Transverse colon (tissue), 4 donors: ENCODE measurements at places on chromosomes 4 and X. TPM values are rescaled to one million over a fixed set of nuclear protein-coding genes. Genes with fewer than 3 reads are reported as not detected.

MAGED4 gene
- 1.1 TPM for total RNA-seq

NDP gene
- 0.27 TPM for total RNA-seq

NIPAL1 gene
- total RNA-seq: 47.7 TPM

NUDT10 gene
- total RNA-seq: not detected

RNF150 gene
- 7.9 TPM for total RNA-seq

CLDN34 gene
- 0.82 TPM for total RNA-seq

PABPC1L2A gene
- not detected for total RNA-seq

NSUN7 gene
- 37.0 TPM for total RNA-seq

ZNF185 gene
- total RNA-seq: 0.40 TPM

CYBB gene
- 3.8 TPM for total RNA-seq

UGT2B7 gene
- total RNA-seq: 2.4 TPM

CXCL10 gene
- total RNA-seq: not detected

ALG13 gene
- total RNA-seq: 64.7 TPM

CXCL5 gene
- 0.64 TPM for total RNA-seq

MAGEC3 gene
- not detected for total RNA-seq

STPG2 gene
- total RNA-seq: 1.2 TPM

TNMD gene
- not detected for total RNA-seq

- no peak for DNase-seq
Observed at GRCh38 chr4:182537031-182537795, 294.0 kb downstream of the TENM3 start.

GRCh38 chr4:74934016-74934831, 1.3 kb downstream of the PARM1 start:
- peak; percentile 54 for DNase-seq

DNA sequence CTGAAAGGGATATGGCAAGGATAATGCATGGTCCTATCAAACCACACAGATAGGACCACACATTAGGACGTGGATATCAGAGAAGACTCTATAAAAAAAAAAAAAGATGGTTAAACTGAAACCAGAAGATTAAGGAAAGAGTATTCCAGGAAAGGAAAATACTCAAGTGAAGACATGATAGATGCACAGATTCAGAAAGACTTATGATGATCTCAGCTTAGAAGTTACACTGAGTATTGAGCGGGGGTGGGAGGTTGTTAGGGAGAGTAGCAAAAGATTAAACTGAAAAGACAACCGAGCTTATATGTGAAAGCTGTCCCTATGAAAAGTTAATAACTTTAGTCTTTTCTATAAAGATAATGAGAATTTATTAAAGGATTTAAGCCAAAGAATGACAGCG, 211.0 kb upstream of the EMCN start:
- no peak for DNase-seq

GRCh38 chr4:7798178-7798995, 141.3 kb downstream of the AFAP1 start:
- no peak for DNase-seq

- no peak for DNase-seq
Observed at GRCh38 chrX:144334577-144334976, 450.7 kb downstream of the UBE2NL start.

- DNase-seq: no peak
Observed at GRCh38 chr4:16834814-16835213, 63.6 kb downstream of the LDB2 start.

GRCh38 chr4:107845681-107846080, 20.9 kb downstream of the SGMS2 start:
- DNase-seq: no peak

DNA sequence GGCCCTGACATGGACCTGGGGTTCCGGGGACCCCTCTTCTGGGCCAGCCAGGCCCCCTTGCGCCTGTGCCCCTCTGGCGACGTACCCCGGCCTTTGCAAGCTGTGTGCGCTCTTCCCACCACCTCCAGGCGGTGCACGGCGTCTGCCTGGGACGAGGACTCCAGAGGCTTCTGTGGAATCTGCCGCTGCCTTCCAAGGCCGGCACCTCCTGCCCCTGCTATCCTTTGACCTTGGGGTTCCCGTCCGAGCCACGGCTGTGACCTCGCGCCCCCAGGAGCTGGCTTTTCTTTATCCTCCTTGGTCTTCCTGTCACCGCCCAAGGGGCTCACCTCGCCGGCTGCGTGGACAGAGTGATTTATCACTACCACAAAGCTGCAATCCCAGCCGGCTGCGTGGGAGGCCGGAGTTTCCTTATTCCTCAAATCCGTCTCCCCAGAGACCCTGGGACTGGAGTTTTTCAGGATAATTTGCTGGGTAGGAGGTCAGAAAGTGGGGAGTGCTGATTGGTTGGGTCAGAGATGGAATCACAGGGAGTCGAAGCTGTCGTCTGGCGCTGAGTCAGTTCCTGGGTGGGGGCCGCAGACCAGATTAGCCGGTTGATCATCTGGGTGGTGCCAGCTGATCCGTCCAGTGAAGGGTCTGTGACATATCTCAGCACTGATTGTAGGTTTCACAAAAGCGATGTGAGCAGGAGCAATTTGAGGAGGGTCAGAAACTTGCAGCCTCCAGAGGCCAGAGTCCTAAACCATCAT, 19.8 kb upstream of the PLCXD1 start:
- no peak for DNase-seq

DNA sequence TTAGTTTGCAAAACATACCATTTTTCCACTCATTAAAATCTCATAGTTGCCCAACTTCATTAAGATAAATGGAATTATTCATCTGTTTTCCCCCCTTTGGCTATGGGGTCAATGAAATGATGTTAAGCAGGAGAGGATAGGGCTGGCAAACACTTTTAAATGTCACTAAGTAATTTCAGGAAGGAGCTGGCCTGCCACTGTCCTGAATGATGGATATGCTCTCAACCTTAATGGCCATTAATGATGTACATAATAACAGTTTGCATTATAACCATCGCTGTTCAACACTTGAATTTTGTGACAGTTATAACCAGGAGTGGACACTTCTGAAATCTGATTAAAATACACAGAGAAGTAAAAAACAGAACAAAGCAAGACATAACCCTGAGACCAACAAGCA, 77.2 kb downstream of the C4orf51 start:
- DNase-seq: no peak

DNA sequence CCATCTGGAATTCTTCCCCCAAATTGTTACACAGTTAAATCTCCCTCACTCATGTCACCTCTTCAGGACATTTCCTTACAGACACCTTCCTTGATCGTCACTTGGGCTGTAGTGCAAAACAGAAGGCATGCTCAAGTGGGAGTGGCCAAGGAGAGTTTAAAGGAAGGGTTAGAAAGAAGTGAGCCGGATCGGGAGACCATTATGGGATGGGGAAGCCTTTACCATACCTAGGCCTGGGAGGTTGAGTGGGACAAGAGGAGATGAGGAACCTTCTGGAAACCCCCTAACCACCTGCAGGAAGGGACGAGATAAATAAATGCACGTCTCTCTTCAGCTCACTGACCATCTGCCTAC, 102.7 kb downstream of the UCHL1 start:
- DNase-seq: no peak

- DNase-seq: no peak
Observed at GRCh38 chrX:137654481-137654880, 88.6 kb downstream of the ZIC3 start.

DNA sequence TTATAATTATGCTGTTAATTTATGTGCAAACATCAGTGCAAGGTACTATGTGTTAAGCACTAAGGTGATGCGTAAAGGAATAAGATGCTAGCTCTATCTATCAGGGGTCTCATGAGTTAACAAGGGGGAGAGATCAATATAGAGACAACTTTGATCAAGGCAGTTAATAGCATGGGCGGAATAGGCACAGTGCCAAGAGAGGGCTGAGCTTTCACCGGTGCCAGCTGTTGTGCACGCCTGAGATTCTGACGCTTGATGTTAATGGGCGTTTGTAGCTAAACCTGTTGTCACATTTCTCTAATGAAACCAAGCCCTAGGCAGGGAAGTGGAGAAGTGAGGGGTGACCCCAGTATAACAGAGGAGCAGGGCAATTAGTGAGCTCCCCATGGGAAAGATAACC, 86.0 kb upstream of the NMU start:
- DNase-seq: no peak

DNA sequence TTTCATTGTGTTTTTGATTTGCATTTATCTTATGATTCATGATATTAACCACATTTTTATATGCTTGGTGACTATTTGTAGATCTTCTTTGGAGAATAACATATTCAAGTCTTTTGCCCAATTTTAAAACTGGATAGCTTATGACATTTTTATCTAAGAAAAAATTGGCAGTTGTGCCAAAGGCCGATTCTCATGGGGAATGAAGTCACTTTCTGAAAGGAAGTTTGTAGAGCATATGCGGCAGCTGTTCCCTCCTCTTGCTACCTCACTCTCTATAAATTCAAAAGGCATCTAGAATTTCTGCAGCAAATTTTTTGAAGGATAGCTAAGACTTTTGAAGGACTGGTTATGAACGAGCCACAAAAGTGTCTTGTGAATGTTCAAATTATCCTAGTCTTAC, 2353.5 kb downstream of the ARAP2 start:
- no peak for DNase-seq

- DNase-seq: no peak
Observed at GRCh38 chr4:151716324-151716723, 44.5 kb downstream of the GATB start.

- no peak for DNase-seq
Observed at GRCh38 chr4:26719954-26720552, 136.2 kb downstream of the TBC1D19 start.

GRCh38 chr4:168866635-168867034, 143.4 kb downstream of the CBR4 start:
- no peak for DNase-seq

GRCh38 chr4:78543424-78544125, 8.0 kb upstream of the ANXA3 start:
- DNase-seq: no peak

DNA sequence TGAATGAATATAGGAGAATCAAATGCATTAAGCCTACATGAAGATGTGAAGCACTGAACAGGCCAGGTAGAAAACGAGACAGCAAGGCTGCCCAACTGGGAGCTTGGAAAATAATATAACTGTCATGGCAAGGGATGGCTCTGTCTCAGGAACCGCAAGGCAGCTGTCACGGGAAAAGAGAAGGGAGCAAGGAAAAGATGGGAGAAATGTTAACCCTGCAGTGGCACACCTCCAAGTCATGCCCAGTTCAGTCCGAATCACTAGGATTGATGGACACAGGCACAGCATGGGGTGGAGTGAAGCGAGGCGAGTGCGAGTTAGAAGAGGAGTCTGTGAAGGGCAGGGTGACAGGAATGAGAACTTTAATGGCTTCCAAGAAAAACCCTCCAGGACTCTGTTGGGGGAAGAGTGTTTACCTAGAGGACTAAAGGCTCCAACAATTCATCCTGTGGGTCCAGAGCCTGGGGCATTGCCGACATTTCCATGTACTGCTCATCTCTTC, 144.1 kb upstream of the ETNPPL start:
- no peak for DNase-seq

GRCh38 chrX:7580127-7580526, 262.8 kb upstream of the VCX start:
- DNase-seq: no peak

DNA sequence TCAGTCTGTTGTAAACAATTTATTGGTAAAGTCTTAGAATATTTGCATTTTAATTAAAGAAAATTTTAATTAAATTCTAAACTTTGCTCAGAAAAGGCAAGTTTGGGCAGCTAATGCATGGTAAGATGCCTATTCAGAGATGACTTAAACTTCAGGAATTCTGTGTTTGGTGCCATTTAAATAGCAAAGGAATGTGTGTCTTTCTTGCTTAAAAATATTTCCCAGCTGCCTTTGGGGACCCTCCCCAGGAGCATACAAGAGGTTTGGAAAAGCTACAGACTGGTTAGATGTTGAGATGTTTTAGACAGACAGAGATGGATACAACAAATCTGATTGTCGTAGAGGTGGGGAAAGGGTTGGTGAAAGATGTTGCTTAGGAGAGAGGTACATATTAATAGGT, 36.5 kb downstream of the AFF2 start:
- no peak for DNase-seq

DNA sequence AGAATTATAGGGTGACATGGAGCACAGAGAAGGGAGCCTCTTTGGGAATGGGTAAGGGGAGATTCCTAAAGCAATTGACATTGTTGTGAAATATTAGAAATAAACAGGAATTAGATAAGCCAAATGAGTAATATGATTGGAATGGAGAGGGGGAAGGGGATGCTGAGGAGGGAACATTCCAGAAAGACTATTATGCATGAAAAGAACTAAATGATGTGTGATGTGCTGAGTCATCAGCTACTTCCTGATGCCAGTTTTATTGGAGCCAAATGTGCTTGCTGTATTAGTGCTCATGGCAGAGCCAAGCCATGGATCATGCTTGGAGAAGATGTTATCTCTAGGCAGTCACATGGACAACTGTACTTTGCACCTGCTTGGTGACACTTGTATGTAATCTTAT, 189.0 kb upstream of the HCCS start:
- DNase-seq: no peak

GRCh38 chr4:150061086-150061776, 17.0 kb upstream of the DCLK2 start:
- DNase-seq: no peak

GRCh38 chr4:23921447-23921845, 31.6 kb upstream of the PPARGC1A start:
- DNase-seq: no peak

GRCh38 chr4:137641544-137641943, 109.2 kb upstream of the PCDH18 start:
- no peak for DNase-seq

DNA sequence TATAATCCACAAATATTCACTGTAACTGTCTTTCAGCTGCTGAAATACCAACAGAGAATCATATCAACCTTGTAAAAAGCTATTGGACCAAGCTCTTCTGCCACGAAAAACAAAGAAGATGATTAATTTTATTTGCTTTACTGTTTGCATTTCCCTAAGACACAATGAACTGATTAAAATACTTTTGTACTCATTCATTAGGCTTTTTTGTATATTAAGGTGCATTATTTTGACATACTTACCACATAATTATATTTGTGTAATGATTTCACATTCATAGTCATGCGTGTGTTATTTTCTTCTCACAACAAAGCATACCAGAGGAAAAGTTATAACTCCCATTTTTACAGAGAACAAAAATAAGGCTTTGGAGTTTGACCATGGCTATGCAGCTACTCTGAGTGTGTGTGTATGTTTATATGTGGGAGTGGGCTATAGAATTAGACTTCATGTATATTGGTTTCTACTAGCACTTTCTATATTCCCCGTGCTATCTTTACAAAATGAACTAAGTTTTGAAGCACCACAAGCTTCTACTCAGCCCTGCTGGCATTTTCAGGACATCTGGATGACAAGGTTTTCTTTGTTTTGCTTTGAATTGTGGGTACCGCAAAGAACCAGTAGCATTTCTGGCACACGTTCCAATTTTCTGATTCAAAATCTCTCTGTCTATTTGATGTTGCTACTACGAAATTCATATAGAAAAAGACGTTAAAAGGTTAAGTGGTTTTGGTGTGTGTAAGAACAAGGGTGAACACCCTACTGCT, 11.0 kb upstream of the FGF5 start:
- no peak for DNase-seq

- no peak for DNase-seq
Observed at GRCh38 chr4:98473046-98473445, 185.4 kb downstream of the TSPAN5 start.

DNA sequence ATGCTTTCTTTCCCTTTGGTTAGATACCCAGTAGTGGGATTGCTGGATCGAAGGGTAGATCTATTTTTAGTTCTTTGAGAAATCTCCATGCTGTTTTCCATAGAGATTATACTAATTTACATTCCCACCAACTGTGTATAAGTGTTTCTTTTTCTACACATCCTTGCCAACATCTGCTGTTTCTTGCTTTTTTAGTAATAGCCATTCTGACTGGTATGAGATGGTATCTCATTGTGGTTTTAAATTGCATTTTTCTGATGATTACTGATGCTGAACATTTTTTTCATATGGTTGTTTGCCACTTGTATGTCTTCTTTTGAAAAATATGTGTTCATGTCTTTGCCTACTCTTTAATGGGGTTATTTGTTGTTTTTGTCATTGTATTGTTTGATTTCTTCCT, 6.6 kb upstream of the AGA start:
- no peak for DNase-seq
